ENCODE measurements at places on chromosomes 7 and 10.
A peak's percentile ranks its signal among the peaks of the same experiment; 100 is the strongest.

GRCh38 chr10:58996866-58997265 lies 179.6 kb upstream of the PHYHIPL start:
- no peak for DNase-seq

DNA sequence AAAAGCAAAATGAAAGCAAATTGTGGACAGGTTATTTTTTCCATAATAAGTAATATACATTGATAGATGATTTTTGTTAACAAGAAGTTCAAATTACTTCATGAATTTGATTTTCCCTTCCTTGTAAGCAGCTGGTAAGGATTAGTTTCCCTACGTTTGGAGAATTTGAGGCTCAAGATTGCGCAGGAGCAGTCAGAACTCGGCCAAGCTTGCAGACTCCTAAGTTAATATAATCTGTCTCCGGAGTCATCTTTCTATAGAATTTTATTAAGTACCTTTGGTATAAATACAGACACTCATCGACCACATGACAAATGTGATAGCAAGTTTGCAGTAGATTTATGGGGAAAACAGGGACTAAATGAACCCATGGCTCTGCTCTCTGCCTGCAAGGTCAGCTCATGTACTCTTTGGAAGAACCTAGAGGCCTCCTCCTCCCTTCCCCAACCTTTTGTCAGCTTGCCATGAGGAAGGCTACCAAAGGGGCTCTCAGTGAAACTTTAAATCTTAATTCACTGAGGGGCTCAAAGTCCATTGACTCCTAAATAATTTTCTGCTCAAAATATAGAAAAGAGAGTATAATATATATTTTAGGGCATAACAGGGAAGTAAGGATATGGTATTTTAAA lies 89.2 kb upstream of the CTTNBP2 start:
- no peak for DNase-seq

- DNase-seq, result no peak
Measured at GRCh38 chr10:63976538-63976937, 455.3 kb downstream of the REEP3 start.

DNA sequence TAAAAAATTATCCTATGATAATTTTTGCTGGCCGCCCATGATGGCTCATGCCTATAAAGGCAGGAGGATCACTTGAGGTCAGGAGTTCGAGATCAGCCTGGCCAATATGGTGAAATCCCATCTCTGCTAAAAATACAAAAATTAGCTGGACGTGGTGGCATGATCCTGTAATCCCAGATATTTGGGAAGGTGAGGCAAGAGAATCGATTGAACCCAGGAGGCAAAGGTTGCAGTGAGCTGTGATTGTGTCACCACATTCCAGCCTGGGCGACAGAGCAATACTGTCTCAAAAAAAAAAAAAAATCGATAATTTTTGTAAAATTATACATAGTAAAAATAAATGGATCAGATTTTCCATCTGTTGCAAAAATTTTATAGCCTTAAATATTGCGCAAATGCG lies 31.7 kb upstream of the CDK14 start:
- DNase-seq, result no peak

GRCh38 chr10:228366-228765 lies 93.1 kb downstream of the ZMYND11 start:
- DNase-seq, result no peak

DNA sequence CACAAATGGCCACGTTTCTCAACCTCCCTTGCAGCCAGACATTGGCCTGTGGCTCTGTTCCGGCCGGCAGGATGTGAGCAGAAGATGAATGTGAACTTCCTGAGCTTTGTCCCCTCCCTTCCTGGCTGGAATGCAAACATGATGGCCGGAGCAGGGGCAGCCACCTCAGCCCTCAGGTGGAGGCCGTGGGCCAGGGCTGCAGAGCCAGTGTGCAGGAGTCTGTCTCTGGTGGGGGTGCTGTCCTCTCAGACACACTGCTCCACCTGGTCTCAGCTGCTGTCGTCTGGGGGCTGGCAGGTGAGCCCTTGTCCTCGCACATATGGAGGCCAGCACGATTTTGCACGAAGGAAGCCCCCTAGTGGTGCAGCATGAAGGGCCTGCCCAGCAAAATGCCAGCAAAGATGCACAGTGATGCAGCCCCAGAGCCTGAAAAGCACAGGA lies 25.3 kb upstream of the PWWP2B start:
- no peak for DNase-seq

- no peak for DNase-seq
Measured at GRCh38 chr10:121914661-121915060, 13.2 kb downstream of the ATE1 start.

DNA sequence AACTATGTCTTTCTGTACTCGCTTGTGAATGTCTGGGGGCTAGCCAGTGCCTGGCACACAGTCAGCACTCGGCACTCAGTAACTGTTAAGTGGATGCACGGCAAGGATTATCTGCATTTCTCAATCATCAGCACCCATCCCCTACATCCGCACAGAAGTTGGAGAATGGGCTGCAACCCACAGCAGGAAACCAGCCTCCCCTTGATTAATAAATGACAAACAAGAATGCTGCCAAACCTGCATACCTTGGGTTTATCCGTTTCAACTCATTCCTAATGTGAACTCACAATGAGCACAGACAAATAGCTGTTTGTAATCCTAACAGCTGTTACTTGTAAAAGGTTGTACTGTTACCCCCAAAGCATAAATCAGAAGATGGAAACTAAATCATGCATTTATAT lies 28.9 kb downstream of the PPP1R3C start:
- DNase-seq, result no peak

DNA sequence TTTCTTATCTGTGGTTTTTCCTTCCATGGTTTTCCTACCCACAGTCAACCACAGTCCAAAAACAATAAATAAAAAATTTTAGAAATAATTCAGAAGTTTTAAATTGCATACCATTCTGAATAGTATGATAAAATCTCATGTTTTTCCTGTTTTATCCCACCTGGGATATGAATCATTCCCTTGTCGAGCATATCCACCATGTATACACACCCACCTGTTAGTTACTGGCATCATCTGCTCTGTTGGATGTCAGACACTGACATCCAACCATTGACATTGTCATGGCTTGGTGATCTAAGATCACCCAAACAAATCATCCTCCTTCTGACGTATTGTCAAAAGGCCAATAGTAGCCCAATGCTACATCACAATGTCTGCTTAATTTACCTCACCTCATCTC lies 749.8 kb downstream of the TNS3 start:
- no peak for DNase-seq

DNA sequence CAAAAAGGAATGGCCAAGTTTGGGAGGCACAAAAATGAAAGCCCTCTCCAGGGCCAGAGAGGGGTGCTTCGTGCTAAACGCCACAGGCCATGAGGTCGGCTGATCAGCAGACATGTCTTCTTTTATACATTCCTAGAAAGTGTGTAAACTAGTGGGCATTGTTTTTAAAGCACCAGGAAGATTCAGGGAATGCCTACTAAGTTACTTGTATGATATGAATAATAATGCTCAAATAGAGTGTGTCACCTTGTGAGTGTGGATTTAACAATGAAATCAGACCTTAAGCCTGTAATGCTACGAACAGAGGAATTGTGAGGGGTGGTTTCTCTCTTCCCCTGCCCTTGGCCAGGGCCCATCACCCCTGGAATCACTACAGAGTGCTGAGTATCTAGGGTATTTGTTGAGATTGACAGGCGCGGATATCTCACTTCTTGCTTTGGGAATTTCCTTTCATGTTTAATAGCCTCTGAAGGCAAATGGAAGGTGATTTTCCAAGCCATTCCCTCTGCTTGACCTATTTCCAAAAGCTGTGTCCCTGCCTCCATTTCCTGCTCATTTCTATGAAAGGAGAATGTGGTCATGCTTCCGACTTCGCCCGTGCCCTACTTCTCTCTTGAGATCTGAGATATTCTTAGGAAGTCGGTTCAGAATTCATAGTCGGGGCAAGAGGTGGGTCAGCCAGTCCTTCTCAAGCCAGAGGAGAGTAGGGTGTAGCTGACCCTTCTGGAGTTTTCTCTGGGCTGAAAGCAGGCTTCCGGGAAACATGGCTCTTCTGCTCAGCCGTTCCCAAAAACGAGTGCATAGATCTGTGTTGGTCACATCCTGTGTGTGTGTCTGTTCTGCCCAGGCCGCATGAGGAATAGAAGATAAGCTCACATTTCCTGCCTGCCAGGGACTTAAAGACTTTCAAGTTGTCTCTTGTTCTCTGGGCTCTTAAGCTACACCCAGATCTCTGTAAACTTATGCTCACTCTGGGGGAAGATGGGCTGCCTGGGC lies 167.8 kb upstream of the ITGB1 start:
- peak; percentile 38 for DNase-seq

- DNase-seq, result no peak
Measured at GRCh38 chr10:47268696-47269095, 31.3 kb upstream of the GDF10 start.

DNA sequence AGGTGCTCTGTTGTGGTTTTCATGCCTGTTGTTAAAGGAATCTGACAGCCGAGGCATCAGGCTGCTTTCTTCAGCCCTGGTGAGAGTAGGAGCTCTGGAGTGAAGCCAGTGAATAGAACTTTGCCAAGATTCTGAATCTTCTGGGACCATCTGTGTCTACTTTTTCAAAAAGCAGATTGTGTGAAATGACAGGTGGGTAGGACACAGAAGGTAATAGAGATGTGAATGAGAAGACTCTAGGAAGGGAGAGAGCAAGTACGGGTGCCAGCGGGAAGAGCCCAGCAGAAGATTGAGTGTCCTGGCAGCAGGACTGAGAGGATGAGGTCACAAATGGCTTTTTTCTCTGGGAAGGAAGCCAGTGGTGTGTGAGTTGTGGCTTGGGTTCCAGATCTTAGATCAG lies 429.2 kb downstream of the SDK1 start:
- DNase-seq, result no peak

All from thymus (tissue), 14 donors.